ENCODE measurements at places on chromosomes 3 and 15.
A peak's percentile ranks its signal among the peaks of the same experiment; 100 is the strongest.

DNA sequence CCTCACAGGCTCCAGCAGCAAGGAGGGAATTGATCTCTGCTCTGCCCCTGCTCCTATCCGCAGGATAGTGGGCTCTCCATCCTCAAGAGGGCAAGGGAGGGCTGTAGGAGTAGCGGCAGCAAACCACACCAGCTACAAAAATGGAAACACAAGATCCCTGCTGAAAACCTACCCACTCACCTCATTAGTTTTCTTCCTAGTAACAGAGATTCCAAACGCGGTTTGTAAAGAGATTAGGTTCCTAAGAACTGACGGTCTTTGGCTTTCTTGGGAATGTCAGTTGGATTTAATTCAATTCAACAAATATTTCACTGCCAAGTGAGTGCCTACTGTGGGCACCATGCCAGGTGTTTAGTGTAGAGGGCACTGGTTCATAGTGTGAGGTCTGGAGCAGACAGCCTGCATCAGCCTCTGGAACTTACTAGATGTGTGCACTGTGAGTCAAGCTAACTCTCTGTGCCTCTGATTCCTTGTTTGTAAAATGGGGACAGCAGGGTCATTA lies 84.7 kb downstream of the MRPL46 start:
- DNase-seq = no peak

- no peak for DNase-seq
Measured at GRCh38 chr15:95459273-95459672, 871.2 kb upstream of the NR2F2 start.

GRCh38 chr15:94395640-94396039 lies 164.3 kb downstream of the MCTP2 start:
- DNase-seq = no peak

DNA sequence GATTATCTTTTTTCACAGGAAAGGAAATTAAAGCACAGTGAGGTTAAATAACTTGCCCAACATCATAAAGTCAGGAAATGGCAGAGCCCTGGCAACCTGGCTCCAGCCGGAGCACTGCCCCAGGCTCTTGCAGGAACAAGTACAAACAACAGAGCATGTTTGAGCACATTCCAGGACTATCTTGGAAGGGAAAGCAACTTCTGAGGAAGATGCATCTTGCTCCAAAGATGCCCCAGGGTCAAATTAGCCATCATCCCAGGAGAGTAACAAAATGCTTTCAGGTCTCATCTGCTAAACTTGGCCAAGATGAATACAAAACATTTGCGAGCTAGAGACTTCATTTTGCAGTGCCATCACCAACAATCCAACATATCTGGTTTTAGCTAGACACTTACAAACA lies 162.4 kb upstream of the LRRN1 start:
- no peak for DNase-seq

DNA sequence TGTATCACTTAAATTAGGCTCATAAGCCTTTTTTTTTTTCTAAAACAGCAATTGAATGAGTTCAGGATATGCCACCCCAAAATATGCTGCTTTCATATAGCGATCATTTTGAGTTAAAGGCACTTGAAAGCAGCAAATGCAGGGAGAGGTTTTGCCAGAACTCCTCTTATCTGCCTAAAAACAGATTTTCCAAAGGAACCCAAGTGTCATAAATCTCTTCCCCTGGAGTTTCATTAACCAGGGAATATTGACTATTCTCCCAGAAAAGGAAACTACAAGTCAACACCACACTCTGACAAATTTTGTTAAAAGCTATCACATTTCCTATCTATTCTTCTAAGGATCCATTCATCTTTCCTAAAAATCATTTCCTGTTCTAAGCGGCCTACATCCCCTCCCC lies 11.3 kb downstream of the DNAAF4 start:
- DNase-seq = no peak

DNA sequence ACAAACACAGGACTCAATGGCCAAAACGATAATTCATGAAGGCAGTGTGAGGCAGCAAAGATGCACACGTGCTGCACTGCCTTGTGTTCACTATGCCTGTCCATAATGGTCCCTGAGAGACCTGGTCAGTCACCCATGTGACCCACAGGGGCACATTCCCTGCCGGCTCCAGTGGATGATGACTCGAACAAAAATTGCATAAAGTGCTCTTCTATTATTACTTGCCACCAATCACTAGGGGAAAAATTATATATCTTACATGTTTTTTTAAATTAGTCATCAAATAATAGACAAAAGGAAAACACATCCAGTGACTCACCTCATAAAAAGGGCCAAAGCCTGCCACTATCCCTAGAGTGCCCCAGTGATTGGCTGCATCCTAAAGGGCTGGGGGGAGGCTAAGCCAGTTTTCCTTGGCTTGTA lies 47.5 kb downstream of the UBP1 start:
- DNase-seq = no peak

DNA sequence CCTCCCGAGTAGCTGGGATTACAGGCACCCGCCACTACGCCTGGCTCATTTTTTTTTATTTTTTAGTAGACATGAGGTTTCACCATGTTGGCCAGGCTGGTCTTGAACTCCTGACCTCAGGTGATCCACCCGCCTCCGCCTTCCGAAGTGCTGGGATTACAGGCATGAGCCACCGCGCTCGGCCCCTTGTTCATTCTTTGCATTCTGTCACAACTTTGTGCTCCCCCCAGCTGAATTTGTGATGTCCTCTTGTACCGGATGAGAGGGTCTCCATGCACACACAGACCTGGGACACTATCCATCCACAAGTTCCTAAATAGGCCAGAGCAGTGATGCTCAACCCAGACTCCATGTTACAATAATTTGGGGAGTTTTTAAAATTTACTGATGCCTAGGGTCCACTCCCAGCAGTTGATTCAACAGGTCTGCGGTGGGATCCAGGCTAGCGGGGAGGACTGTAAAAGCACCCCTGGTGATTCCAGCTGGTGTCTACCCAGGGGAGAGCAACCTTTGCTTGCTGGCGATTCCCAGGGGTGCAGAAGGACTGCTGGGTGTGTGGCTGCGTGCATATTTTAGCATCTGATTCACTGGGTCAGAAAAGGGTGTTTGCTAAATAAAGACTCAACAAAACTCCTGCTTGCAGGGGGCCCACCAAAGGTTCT lies 1.0 kb downstream of the RASSF1 start:
- DNase-seq = no peak

GRCh38 chr15:70078578-70079417 lies 18.9 kb downstream of the TLE3 start:
- DNase-seq = no peak

DNA sequence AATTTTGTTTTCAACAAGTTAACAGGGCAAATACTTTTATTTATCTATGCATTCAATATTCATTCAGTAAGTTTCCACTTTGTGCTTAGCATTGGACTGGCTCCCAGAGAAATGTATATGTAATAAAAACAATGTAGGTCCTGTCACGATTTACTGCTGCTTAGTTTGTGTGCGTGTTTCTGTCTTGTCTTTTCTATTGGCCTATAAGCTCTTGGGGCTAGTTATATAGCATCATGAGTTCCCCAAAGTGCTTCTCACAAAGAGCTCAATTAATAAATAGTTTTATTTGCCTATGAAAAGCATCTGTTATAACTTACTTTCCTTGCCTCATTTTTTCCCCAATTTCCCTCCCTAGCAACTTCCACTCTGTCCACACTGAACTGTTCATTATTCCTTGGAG lies 666.7 kb upstream of the NAALADL2 start:
- DNase-seq = no peak

- DNase-seq = peak; percentile 56
Measured at GRCh38 chr3:124281453-124282316, 289.8 kb upstream of the ROPN1 start.

- DNase-seq = peak; percentile 80
Measured at GRCh38 chr3:123089611-123090331, 22.9 kb downstream of the PDIA5 start.

DNA sequence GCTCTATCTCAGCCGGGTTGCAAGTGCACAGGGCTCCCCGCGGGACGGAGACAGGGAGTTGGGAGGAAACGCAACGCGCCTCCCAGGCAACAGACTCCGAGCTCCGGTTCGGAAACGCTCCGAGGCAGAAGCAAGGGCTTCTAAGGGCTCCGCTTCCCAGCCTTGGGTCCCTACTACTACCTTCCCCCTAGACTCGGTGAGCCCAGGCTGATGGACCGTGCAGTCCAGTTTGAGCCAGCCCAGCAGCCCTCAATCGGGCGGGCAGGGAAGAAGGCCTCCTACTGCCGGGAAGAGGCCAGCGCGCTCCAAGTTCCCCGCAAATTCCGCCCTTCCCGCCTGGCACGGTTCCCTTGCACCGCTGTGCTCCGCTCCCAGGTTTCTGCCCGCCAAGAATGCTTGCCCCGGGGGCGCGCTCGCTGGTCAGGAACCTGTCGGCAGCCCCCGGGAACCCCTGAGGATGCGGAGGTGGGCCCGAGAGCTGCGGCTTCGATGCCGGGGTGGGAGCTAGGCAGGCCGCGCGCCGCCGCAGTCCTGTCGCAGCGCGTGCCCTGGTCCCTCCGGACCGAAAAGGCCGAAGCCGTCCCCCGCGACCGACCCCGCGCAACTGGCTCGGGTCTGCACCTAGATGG lies 728 bp downstream of the TRANK1 start:
- peak; percentile 46 for DNase-seq

DNA sequence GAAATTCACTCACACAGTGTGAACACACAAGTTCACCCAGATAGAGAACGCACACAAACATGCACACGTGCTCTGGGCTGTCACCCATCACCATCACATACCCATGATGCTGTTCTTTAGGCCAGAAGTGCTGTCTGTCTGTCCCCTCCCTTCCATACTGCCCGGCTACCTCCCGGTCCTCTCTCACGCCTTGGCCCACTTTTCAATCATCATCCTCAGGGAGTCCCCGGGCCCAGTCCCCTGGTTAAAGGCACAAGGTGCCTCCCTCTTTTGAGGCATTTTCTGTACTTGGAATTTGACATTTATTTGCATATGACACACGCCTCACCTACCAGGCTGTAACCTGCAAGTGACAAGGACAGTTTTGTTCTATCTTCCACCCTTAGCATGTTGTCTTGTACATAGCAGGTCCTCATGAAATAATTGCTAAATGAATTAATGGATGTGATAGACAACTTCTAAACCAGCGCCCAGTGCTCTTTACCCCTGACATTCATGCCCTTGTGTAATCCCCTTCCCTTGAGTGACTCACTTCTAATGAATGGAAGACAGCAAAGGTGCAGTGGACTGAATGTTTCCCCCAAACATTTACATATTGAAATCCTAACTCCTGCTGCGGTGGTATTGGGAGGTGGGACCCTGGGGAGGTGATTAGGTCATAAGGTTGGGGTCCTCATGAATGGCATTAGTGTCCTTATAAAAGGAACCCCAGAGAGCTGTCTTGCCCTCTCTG lies 73.9 kb upstream of the ADPGK start:
- no peak for DNase-seq

GRCh38 chr3:79097964-79098660 lies 669.7 kb downstream of the ROBO1 start:
- DNase-seq = no peak

- DNase-seq = no peak
Measured at GRCh38 chr15:64949383-64950186, 37.9 kb downstream of the ANKDD1A start.

GRCh38 chr3:177724020-177724638 lies 526.8 kb upstream of the TBL1XR1 start:
- peak; percentile 71 for DNase-seq

- no peak for DNase-seq
Measured at GRCh38 chr15:58200739-58201138, 62.6 kb downstream of the AQP9 start.

DNA sequence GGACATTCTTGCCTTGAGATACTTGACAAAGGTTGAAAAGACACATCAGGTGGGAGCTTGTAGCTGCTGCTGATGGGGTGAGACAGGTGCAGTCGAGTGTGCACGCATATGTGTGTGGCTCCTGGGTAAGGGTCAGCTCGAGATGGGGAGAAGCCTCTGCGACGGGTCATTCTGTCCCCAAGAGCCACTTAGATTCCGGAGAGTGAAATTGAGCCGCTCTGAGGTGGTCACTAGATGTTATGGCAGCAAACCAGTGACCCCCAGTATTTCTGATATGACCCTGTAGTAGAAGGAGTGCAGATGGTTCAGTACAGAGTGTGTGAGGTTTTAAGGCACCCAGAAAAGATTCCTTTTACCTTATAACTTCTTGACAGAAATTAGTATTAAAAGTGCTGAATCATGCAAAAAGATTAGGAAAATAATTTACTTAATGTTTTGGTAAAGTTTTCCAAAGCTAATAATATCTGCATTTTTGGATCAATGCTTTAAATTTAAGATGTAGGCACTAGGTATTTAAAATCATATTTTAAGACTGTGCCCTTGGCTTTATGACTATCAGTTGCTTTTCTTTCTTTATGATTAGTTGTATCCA lies 241.9 kb upstream of the TOPAZ1 start:
- no peak for DNase-seq

DNA sequence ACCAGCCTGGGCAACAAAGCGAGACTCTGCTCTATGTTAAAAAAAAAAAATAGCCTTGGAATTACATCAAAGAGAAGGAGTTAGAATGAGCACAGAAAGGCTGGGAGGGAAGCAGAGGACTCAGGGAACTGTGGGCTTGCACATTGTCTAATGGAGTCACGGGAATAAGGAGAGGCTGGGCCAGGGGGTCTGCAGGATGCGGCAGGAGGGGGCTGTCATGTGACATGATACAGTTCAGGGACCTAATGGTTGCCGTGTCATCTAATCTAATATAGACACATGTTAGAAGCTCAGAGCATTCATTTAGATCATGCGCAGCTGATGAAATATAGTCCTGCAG lies 32.5 kb downstream of the GRK7 start:
- no peak for DNase-seq

DNA sequence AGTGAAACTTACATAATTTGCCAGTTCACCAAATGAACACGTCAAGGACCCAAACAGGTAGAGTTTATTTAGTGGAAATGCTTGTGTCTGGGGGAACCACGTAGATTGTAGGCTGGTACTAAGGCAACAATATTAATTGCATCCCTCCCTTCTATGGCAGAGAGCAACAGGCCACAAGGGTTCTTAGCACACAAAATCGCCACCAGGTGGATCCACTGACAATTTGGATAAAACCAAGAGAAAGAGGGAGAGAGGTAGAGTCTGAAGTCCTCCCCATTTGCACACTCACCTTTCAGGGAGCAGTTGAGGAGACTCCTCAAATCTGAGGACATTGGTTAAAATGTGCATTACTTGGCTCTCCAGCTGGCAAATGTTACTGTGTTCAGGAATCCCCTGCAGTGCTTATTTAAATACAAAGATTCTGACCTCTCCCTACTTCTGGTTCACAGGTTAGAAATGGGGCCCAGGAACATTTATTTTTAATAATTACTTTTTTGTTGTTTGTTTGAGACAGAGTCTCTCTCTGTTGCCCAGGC lies 181.0 kb upstream of the FEZF2 start:
- DNase-seq = no peak

Data from heart right ventricle (tissue), 16 donors.